Activated gamma-delta T cell treated with Interleukin-2 at 50 U/mL for 16 hours (primary cell): ENCODE measurements at places on chromosomes 6 and 20.
A peak's percentile ranks its signal among the peaks of the same experiment; 100 is the strongest.

GRCh38 chr20:9668381-9668780 is 154.0 kb downstream of the LAMP5 start:
- DNase-seq = no peak

DNA sequence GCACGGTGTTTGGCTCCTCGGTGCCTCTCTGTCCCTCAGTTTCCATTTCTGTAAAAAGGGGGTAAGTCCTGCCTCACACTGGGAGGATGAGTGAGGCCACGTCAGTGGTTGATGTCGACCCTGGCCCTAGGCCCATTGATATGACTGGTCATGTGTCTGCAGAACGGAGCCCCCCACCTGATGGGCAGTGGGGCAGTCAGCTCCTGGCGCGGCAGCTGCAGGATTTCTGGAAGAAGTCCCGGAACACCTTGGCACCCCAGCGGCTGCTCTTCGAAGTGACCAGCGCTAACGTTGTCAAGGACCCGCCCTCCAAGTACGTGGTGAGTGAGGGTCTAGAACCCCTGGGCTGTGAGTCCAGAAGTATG is 1.2 kb downstream of the SNX21 start:
- DNase-seq = no peak

DNA sequence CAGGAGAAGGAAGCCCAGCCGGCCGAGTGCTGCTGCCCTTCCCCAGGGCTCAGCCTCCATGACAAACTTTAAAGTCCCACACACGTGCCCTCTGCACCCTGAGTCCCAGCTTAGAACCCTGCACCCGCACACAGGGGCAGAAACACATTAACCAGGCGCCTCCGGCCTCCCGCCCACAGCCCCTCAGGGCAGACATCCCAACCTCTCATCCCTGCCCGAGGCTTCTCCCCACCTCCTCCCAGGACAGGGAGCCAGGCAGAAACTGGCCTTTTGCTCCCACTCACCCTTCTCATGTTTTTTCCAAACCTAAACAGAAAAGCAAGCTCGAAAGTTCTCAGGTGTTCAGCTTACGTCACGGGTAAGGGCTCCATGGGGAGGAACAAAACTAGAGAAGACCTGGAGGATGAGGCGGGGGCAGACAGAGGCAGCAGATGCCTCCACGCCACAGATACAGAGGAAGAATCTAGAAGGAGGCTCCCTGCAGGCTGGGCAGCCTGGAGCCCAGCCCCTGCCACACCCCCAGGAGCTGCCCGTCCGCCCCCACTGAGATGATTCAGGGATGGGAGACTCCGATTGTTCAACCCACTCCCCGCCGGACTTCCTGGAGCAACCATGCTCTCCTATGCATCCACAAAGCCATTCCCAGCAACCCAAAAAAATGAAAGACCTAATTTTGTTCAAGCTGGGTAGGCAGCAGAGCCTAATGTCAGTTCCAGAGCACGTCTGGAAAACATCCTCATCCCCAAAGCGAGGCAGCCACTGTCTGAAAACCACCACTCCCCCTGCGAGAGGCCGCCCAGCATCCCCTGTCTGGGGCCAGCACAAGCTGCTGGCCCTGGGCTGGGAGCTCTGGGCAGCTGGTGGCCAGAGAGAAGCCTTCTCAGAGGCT is 8.8 kb downstream of the KCNQ2 start:
- no peak for DNase-seq

DNA sequence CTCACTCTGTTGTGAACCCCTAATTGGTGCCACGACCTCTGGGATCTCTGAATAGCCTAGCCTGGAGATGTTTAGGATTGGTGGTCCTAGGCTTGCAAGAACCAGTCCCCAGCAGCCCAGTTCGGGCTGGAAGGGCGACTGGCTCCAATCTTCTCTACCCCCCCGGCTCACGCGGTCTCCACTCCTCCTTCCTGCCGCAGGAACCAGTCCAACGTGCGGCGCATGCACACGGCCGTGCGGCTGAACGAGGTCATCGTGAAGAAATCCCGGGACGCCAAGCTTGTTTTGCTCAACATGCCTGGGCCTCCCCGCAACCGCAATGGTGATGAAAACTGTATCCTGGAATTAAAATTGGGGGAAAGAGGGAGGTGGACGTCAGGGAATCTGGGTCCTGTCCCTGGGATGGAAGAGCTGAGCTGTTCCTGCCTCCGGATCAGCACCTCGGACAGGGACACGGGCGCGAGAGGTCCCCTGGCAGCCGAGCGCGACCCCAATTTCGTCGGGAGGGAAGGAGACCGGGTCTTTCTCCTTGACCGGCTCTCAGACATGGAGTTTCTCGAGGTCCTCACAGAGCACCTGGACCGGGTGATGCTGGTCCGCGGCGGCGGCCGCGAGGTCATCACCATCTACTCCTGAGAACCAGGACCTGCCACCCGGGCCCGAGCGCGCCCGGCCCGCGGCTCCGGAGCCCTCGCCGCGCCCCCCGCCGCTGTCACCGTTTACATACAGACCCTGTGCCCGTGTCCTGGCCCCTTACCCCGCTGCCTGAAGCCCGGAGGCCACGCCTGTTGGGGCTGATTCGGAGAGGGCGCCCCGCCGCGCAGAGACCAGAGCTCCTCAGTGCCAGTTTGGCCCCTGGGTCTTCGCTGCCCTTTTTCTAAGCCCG is 28.2 kb downstream of the SLC12A5 start:
- no peak for DNase-seq

DNA sequence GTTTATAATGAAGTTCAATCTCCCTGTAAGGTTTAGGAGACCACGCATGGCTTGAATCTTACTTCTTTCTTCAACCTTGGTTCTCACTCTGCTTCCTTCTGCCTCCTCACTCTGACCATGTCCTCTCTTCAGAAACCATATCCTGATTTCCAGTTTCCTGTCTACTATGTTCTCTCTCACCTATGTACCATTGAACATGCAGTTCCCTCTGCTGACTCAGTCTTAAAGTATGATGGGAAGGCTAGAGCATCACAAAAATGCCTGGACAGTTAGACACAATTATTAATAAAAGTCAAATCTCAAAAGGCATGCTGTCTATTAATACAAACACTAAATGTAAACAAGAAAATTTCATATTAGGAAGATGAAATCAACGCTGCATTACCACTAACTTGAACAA is 151.6 kb downstream of the PRKN start:
- no peak for DNase-seq

GRCh38 chr6:96520171-96521115 is 1.2 kb upstream of the UFL1 start:
- no peak for DNase-seq

GRCh38 chr20:59933849-59934585 is 580 bp upstream of the SYCP2 start:
- peak; percentile 77 for DNase-seq

DNA sequence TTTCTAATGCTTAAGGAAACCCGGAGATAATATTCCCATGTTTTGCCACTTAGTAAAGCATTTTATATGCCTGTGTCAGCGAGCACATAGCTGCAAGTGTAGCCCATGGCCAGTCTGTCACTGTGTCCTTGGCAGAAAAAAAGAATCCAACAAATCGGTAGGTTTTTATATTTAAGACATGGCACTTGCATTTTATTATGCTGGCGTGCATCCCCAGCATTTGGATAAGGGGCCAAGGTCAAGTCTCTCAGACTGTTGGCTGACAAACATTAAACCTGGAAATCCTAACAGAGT is 1.2 kb upstream of the ZNF184 start:
- DNase-seq = no peak
